Tracheal epithelial cell (primary cell): ENCODE measurements at places on chromosomes 7 and 10. TPM values are rescaled to one million over a fixed set of nuclear protein-coding genes. Genes with fewer than 3 reads are reported as not detected.

CALN1 gene
- total RNA-seq, result under 0.01 TPM in 1 of 2 replicates, not detected in the other

FFAR4 gene
- not detected in 2 replicates for total RNA-seq

KIF11 gene
- 3.0 and 3.1 TPM in 2 replicates for total RNA-seq

DRGX gene
- total RNA-seq, result not detected in 2 replicates

CLCN1 gene
- total RNA-seq, result under 0.01 TPM in 1 of 2 replicates, not detected in the other

PURB gene
- 15.7 and 20.9 TPM in 2 replicates for total RNA-seq

MYO1G gene
- under 0.01 and 0.43 TPM in 2 replicates for total RNA-seq

NODAL gene
- total RNA-seq, result not detected in 2 replicates

SPAM1 gene
- not detected in 2 replicates for total RNA-seq

PNLIPRP2 gene
- not detected in 2 replicates for total RNA-seq

CYP17A1 gene
- not detected in 2 replicates for total RNA-seq

KLF14 gene
- not detected in 2 replicates for total RNA-seq

RET gene
- 0.21 and 1.2 TPM in 2 replicates for total RNA-seq

RTKN2 gene
- total RNA-seq, result 0.43 and 1.9 TPM in 2 replicates

GIMAP1 gene
- under 0.01 TPM in 1 of 2 replicates, not detected in the other for total RNA-seq

HOXA3 gene
- total RNA-seq, result 0.85 and 1.7 TPM in 2 replicates

CPVL gene
- 0.43 and 3.4 TPM in 2 replicates for total RNA-seq

PRKG1 gene
- total RNA-seq, result 0.24 and 0.43 TPM in 2 replicates

PPP1R17 gene
- not detected in 2 replicates for total RNA-seq

OSBPL3 gene
- total RNA-seq, result 24.6 and 33.9 TPM in 2 replicates

GLI3 gene
- total RNA-seq, result 2.2 and 2.3 TPM in 2 replicates

SPDYE5 gene
- total RNA-seq, result not detected in 2 replicates

PDE6C gene
- total RNA-seq, result not detected in 2 replicates

NAT16 gene
- total RNA-seq, result not detected in 2 replicates

TDRD1 gene
- total RNA-seq, result 1.4 and 1.9 TPM in 2 replicates

VKORC1L1 gene
- 14.2 and 15.1 TPM in 2 replicates for total RNA-seq

PTF1A gene
- not detected in 2 replicates for total RNA-seq

FOXI2 gene
- total RNA-seq, result not detected in 2 replicates
